Upper lobe of left lung (tissue), 6 donors: ENCODE measurements at places on chromosomes 11 and 22. TPM values are rescaled to one million over a fixed set of nuclear protein-coding genes. Genes with fewer than 3 reads are reported as not detected.
A peak's percentile ranks its signal among the peaks of the same experiment; 100 is the strongest.

DNA sequence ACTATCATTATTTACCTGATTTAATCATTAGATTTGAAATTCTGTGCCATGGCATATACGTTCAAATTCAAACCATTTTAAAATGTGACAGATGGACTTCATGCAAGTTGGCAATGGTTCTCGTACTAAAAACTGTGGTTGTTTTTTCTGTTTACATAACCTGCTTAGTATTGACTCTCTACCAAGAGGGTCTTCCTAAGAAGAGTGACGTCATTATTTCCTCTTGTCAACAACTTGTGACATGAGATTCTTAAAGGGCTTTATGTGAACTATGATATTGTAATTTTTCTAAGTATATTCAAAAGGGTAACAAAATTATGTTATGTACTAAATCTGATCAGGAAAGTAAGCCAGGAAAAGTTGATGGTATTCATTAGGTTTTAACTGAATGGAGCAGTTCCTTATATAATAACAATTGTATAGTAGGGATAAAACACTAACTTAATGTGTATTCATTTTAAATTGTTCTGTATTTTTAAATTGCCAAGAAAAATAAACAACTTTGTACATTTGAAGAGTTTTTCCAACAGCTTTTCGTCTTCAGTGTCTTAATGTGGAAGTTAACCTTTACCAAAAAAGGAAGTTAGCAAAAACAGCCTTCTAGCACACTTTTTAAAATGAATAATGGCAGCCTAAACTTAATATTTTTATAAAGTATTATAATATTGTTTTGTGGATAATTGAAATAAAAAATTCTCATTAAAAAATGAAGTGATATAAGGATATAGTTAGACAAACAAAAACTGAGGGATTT lies 87.0 kb downstream of the GRK3 start:
- no peaks in the 10 kb centered on the region for H3K36me3 ChIP-seq
- H3K4me1 ChIP-seq, result no peaks in the 10 kb centered on the region
- H3K27me3 ChIP-seq, result no peaks in the 10 kb centered on the region
- DNase-seq, result no peak

The SHANK3 gene
- total RNA-seq, result 36.4 TPM

DNA sequence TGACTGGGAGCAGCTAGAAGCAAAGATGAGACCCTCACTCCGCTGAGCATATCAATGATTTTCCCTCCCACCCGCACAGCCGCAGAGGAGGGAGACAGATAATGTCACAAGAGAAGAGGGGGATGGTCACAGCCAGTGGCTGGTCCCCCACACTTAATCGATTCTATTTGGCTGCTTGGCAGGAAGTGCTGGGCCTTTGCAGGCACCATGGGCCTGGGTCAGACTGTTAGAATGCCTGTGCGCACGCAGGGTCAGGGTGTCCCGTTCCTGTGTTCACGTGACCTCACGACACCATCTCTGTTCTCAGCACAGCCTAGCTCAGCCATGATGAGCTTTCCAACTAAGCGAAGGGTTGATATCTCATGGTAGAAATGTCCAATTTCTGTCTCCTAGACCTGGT lies 107.0 kb downstream of the MYO18B start:
- H3K27ac ChIP-seq, result no peak overlapping the region
- DNase-seq, result peak; percentile 42
- H3K36me3 ChIP-seq, result no peaks in the 10 kb centered on the region

DNA sequence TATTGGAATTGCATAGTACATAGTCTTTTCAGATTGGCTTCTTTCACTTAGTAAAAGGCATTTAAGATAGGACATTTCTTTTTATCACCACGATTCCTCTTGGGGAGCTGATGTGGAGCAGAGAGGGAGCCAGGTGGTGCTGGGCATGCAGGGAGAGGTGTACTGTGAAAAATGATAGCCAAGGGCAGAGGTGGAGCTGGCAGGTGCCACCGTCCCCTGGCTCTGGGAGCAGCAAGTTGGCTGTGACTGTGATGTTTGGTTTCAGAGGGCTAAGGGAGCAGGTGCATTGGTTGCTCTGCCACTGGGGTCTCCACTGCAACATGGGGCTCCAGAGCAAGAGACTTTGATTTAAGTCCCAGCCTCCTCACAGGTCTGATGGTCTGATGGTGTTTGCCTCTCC lies 16.5 kb downstream of the SGSM1 start:
- H3K27ac ChIP-seq, result no peak overlapping the region
- no peaks in the 10 kb centered on the region for H3K4me1 ChIP-seq
- no peaks in the 10 kb centered on the region for H3K27me3 ChIP-seq
- no peak for DNase-seq
- H3K4me3 ChIP-seq, result no peak overlapping the region

The SCGB1A1 gene
- total RNA-seq, result 1,015 TPM

DNA sequence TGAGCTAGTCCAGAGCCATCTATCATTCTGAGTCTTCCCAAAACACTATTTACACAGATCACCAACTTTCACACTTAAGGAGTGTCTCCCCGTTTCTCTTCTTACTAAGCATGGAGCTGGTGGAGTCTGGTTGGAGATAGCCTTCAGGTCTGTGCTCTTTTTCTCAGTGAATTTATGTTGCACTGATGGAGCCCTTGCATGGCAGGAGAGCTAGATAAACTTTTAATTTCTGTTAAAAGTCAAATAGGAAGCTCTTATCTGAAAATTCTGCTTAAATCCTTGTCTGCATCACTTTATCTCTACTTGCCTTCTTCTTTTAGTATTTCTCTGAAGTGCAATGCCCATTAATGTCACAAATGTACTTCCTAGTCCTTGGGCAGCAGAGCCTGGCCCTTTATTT lies 63.4 kb downstream of the ST3GAL4 start:
- H3K27me3 ChIP-seq, result no peaks in the 10 kb centered on the region
- H3K4me1 ChIP-seq, result peaks cover 37% of the 10 kb centered on the region
- peaks cover 1% of the 10 kb centered on the region for H3K36me3 ChIP-seq
- H3K27ac ChIP-seq, result peak overlapping the region; percentile 36

The SLCO2B1 gene
- total RNA-seq, result 251 TPM

DNA sequence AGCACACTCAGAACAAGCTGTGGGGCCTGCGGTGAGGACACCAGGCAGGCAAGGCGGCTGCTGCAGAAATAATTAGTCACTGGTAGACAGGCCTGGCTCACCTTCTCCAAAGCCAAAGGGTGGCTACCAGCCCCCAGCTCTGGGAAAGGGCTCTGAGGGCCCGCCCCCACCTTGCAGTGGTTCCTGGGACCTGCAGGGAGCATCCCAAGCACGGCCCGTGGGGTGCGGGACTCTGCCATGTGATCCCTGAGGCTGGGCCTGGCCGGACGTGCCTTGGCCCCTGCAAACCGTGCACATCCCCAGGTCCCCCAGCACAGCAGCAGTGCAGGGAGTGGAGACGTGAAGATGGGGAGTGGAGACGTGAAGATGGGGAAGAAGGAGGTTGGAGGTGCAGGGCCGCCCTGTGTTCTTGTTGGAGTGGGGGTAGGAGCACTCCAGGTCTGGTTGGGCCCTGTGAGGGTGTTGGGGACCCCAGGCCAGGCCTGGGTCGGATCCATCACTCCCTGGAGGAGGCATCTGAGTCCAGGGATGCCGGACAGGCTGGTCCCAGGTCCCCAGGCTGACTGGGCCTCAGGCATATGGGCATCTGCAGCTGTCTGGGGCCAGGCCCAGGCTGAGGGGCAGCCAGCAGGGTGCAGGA lies 41.9 kb downstream of the RTN4R start:
- no peaks in the 10 kb centered on the region for H3K4me1 ChIP-seq
- H3K36me3 ChIP-seq, result no peaks in the 10 kb centered on the region
- no peak overlapping the region for H3K27ac ChIP-seq
- no peak overlapping the region for H3K4me3 ChIP-seq
- no peaks in the 10 kb centered on the region for H3K27me3 ChIP-seq
- DNase-seq, result peak; percentile 65

DNA sequence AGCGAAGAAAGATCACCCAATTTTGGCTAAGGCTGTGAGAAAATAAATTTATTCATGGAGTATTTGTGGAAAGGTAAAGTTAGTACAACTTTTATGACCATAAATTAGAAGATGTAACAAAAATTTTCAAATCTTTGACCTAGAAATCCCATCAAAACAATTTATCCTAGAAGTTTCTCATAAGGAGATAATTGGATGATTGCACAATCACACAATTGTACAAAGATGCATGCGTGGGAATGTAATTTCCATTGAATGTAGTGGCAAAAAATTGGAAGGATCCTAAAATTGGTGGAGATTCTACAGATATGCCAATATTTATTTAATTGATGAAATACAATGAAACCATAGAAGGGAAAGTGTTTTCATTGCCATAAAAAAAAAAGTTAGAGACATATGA lies 11.6 kb downstream of the SRPRA start:
- H3K4me1 ChIP-seq, result no peaks in the 10 kb centered on the region
- H3K27ac ChIP-seq, result no peak overlapping the region
- no peaks in the 10 kb centered on the region for H3K27me3 ChIP-seq
- no peak overlapping the region for H3K4me3 ChIP-seq
- DNase-seq, result no peak
- H3K36me3 ChIP-seq, result peaks cover 9% of the 10 kb centered on the region

The SMTNL1 gene
- total RNA-seq, result not detected

DNA sequence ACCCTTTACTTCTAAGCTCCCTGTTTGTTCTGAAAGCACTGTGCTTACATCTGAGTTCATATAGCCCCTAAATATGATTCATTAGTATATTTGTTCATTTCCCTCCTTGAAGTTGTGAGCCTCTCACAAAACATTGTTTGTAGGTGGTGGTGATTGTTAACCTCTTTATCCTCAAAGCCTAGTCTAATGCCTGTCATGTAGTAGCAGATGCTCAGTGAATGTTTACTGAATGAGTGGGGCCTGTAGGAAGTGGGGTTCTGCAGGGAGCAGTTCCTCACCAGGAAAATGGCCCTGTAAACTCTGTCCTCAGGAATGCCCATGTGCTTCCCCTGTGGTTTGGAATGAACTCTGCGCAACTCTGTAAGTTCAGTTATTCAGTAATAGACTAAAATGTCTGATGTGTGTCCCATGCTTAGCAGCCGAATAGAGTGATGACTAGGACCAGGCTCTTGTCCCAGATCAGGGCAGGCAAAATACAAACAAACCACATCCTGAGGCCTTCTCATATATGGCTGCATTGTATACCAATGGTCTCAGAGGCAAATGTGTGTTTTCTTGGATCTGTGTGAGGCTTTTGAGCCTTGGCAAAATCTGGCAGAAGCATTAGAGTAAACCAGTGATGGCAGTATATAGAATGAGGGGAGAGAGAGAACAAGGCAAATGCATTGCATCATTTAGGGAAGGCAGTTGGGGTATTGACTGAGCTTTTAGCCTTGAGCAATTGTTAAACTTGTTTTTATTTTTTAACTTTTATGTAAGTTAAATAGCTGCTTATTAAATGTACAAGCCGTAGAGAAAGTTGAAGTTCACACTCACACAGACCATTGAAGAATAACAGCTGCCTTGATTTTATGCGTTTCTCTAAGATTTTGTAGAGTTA lies 91.4 kb upstream of the BIRC3 start:
- peaks cover 22% of the 10 kb centered on the region for H3K4me1 ChIP-seq
- no peaks in the 10 kb centered on the region for H3K27me3 ChIP-seq
- H3K36me3 ChIP-seq, result peaks cover 34% of the 10 kb centered on the region
- DNase-seq, result no peak

The YPEL4 gene
- total RNA-seq, result 2.7 TPM

GRCh38 chr11:99513368-99513767 lies 492.6 kb downstream of the CNTN5 start:
- H3K4me3 ChIP-seq, result no peak overlapping the region
- no peak for DNase-seq
- H3K27ac ChIP-seq, result no peak overlapping the region
- H3K27me3 ChIP-seq, result no peaks in the 10 kb centered on the region
- no peaks in the 10 kb centered on the region for H3K4me1 ChIP-seq
- H3K36me3 ChIP-seq, result no peaks in the 10 kb centered on the region

The MAP4K2 gene
- 30.4 TPM for total RNA-seq

DNA sequence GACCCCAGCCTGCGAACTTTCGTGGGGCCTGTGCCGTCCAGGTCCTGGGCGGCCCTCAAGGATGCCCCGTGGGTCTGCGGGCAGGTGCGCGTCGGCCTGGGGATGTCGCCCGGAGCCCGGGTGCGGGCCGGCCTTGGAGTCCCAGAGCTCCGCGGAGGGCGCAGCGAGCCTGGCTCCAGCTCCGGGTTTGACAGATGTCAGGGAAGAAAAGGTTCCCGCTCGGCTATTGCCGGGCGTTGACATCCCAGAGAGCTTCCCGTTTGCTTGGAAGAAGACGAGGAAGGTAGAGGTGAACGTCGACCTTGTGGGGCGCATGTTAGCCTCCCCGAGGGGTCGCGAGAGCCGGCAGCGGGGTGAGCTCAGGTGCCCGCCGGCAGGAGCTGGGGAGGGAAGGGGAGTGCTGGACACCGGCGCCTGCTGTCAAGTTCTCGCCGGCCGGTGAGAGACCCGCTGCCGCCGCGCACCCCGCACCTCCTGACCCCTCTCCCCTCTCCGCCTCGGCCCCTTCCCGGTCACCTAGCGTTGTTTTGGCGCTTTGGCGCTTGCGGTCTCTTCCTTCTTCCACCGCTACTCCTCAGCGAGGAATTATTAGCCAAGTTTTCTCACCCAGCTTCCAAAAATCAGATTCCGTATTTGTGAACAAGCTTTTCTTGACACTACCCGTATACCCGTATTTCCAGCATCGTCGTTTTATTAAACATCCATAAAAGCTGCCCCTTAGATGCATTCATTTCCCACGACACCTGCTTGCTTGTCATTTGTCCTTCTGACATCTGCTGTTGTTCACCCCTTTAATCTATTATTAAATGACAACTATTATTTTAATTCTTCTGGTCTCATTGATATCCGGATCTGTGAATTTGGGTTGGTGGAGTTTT lies 1.3 kb downstream of the BMAL1 start:
- no peak for DNase-seq
- H3K27me3 ChIP-seq, result no peaks in the 10 kb centered on the region
- H3K4me3 ChIP-seq, result peak overlapping the region; percentile 97
- peaks cover 20% of the 10 kb centered on the region for H3K4me1 ChIP-seq
- peak overlapping the region; percentile 98 for H3K27ac ChIP-seq

DNA sequence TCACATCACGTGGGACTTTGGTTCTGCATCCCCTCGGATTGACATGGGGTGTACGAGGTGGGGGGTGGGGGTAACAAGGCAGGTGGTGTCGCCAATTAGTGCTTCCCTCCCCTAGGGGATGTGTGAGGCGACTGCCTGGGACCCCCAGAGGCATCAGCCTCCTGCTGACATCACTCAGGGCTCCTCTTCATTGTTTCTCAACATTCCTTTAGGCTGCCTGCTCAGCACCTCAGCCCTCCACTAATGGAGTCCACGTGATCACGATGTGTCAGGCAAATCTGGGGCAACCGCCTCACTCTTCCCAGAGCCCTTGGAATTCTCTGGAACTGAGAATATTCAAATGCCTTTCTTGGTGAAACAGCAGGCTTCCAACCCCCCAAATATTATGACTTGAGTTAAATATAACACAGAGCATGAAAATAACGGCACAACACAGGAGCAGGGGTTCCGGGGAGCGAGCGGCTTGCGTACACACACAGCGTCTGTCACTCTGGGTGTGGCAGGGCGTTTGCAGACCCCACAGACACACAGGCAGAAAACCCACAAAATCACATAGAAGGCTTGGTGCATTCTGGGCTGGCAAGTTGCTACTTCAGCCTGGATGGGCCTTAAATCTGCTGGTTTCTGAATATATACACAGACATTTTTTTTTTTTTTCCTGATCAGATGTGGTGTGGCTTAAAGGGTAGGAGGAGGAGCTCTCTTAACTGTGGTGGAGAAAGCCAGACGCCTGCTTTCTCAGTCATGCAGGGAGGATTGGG lies 170.1 kb upstream of the CADM1 start:
- H3K36me3 ChIP-seq, result no peaks in the 10 kb centered on the region
- DNase-seq, result no peak
- H3K4me3 ChIP-seq, result no peak overlapping the region
- no peaks in the 10 kb centered on the region for H3K4me1 ChIP-seq
- H3K27me3 ChIP-seq, result no peaks in the 10 kb centered on the region
- H3K27ac ChIP-seq, result no peak overlapping the region
